ENCODE measurements at places on chromosomes 13 and 19.
A peak's percentile ranks its signal among the peaks of the same experiment; 100 is the strongest.

GRCh38 chr13:98690348-98691022 is 62.0 kb downstream of the SLC15A1 start:
- no peak for DNase-seq

GRCh38 chr13:50649211-50649610 is 194.3 kb downstream of the DLEU7 start:
- DNase-seq: no peak

DNA sequence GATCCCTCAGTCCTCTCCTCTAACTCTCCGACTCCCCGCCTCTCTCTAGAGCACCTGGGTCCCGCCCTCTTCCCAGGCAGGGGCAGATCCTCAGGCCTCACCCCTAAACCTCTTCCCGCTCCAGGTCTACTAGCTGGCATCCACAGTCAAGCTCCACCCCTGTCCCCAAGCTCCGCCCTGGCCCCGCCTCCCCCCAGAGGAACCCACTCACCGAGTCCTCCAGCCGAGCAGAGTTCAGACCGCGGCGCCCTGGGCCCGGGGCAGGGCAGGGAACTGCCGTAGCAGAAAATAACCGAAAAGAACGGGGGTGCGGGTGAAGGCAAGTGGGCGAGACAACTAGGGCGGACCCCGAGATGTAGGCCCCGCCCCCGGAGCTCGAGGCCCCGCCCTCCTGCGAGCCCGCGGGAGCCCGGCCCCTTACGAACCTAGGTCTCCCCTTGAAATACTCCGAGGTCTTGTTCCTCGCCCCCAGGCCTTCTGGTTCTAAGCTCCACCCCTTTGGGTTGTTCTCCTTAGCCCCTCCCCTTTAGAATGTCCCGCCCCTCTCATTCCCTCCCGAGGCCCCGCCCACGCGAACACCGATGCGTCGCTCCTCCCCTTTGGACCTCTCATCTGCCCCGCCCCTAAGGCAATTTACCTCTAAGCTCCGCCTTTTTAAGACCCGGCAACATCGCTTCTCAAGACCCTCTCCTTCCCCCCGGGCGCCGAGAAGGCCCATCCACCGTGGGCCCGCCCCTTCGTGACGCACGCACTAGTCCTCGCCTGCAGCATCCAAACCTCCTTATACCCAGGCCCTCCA is at the start of gene GGN:
TSS of gene GGN (minus strand) at position 485 of the 799 bp plus-strand sequence. CDS start 773 bp downstream, outside the sequence.
- DNase-seq: peak; percentile 71

GRCh38 chr13:94218537-94218936 is 260.9 kb downstream of the DCT start:
- no peak for DNase-seq

DNA sequence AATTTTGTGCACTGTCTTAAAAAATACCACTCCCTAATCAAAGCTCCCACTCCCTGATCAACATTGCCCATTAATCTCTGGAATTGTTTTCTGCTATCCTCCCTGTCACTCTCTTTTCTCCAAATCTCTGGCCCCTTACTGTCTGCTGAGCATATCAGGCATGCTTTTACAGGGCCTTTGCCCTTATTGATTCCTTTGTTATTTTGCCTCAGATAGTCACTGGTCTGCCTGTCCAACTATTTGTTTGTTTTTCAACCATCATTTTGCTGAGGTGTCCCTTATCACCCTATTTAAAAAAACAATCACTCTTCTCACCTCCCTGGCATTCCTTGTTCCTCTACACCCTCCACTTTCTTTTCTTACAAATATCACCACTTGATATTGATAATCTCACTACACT is 153.0 kb downstream of the PCDH9 start:
- DNase-seq: no peak

- DNase-seq: no peak
Measured at GRCh38 chr13:46307554-46307953, 79.5 kb downstream of the RUBCNL start.
